GM04504 (cell line): ENCODE measurements at places on chromosomes 6 and 20.

GRCh38 chr6:170553534-170554012, 466 bp upstream of the PSMB1 start:
- DNase-seq, result no peak

DNA sequence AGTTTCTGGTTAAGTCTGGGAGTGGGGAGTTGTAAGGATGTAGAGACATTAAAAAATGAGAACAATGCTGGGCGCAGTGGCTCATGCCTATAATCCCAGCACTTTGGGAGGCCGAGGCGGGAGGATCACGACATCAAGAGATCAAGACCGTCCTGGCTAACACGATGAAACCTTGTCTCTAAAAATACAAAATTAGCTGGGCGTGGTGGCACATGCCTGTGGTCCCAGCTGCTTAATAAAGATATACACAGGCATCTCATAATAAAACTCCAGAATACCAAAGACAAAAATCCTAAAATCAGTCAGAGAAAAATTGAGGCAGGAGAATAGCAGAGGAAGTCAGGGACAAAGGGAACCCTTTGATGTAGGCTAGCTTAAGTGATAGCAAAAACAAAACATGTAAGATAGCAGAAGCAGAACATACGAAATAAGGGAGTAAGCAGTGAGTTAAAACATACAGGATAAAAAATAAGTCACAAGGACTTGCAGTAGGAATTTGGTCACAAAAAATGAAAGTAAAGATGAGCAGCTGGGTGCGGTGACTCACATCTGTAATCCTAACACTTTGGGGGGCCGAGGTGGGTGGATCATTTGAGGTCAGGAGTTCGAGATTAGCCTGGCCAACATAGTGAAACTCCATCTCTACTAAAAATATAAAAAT, 23.6 kb downstream of the DDX43 start:
- DNase-seq, result no peak

DNA sequence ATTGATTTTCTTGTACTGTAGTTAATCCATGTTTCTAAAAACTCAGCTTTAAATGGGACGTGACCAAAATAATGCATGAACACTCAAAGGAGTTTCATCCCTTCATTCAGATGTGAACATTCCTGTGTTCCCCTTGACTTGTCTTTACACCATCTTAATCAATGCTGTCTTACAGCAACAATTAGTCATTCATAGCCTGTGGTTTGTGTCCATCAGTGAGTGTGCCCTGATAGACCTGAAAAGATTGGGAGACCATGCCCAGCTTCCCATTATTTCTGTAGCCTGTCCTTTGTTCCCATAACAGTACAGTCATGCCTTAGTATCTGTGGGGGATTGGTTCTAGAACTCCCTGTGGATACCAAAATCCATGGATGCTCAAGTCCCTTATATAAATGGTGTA, 23.9 kb downstream of the NT5E start:
- no peak for DNase-seq

DNA sequence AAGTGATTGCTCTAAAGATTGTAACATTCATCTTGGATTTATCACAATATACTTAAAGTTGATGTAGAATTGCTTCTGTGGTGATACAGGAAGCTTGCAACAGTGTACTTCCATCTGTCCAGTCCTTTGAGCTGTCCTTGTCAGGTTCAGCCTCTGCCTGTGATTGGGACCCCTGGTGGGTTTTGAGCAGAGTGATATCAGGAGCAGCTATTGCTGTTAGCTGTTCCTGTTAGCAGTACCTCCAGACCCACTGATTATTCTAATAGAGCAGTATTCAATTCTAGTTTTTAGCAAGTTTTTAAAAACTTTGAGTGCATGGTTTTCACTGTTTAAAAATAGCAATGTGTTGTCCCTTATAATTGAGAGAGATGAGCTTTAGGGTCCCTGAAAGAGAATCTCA, 48.8 kb downstream of the TULP4 start:
- no peak for DNase-seq

DNA sequence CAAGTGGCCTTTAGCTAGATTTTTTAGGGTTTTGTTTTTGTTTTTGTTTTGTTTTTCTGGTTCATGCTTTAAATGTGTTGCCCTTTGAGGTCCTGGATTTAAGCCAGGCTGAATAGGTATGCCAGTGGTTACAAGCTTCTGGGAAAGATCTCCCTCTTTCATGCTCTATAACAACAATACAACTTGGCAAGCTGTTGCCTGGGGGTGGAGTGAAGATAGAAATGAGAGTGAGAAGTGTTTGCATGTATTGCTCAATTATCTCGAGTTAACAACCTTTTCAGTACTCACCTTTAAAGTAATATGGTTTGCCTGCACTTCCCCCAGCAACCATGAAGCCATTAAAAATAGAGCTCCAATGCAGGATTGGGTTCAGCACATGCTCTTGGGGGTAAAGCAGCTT, 19.2 kb upstream of the HAO1 start:
- no peak for DNase-seq

DNA sequence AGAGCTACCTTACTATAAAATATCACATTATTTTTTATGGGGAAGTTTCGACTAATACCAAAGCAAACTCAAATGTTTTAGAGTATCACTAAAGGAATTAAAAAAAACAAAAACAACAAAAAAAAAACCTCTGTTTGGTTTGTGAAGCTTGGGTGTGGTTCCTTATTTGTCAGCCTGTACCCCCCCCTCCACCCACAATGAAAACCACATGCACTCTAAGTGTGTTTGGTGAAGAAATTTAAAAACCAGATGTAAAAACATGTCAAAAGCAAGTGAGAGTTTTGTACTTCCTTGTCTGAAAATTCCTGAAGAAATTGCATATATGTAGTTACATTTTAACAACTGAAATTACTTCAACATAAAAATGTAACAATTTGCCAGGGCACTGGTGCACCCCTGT, 3.1 kb downstream of the STK38 start:
- peak; percentile 52 for DNase-seq

DNA sequence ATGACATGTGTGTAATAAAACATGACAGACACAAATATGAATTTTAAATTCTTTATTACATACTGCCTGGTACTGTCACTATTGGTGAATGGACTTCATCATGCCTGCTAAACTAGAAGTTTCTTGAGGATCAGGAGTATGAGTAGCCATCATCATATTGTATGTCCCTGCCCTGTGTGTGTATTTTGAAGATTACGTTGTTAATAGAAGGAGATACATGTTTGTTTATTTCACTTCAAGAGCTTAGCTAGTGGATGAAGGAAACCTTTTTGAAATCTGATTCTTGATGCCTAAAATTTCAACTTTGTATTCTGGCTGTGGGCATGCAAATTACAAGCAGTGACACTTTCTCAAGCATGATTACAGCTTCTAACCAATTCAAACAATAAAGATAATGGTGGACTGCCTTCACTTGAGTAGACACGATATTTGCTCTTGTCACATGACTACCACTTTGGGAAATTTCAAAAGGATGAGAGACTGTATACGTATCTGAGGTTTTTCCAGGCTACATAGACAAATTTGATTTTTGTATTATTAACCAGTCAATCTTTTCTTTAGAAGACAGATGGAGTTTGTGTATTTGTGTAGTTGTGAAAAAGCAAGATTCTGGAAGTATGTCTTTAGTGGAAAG, 3.5 kb downstream of the TBPL1 start:
- DNase-seq, result no peak

GRCh38 chr6:110949679-110950285, 8.7 kb upstream of the GTF3C6 start:
- DNase-seq, result no peak

DNA sequence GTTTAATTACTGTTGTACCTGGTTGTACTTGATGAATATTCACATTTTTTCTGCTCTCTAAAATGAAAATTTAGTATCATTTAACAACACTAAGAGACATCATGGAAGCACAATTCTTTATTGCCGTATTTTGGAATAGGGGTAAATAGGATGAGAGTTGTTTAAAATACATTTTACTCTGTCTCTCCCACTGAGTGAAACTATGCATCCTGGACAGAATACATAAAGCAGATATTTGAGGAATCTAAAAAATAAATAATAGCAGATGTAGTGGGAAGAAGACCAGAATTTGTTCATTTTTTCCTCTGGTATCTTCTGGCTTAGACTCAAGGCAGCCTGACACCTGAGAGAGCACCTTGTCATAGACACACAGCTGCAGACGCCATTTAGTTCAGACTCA, 119.1 kb upstream of the AHI1 start:
- DNase-seq, result no peak

DNA sequence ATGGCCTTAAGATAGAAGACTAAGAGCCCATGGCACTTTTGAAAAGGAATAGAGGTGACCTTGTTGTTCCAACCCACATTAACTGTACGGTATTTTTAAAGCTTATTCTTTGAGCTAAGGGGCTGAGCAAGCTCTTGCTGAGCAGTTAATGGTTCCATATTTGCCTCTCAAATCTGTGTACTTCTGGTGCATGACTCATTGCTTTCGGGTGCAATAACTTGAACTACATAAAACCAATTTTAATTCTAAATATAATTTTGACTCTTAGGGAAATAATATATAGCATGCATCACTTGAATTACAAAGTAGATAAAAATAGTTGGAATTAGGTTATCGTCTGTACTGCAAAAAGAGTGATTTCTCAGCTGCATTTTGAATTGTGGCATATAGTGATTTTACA, 348.1 kb upstream of the CITED2 start:
- no peak for DNase-seq

- DNase-seq, result no peak
Measured at GRCh38 chr6:137230547-137230946, 11.4 kb upstream of the IFNGR1 start.

DNA sequence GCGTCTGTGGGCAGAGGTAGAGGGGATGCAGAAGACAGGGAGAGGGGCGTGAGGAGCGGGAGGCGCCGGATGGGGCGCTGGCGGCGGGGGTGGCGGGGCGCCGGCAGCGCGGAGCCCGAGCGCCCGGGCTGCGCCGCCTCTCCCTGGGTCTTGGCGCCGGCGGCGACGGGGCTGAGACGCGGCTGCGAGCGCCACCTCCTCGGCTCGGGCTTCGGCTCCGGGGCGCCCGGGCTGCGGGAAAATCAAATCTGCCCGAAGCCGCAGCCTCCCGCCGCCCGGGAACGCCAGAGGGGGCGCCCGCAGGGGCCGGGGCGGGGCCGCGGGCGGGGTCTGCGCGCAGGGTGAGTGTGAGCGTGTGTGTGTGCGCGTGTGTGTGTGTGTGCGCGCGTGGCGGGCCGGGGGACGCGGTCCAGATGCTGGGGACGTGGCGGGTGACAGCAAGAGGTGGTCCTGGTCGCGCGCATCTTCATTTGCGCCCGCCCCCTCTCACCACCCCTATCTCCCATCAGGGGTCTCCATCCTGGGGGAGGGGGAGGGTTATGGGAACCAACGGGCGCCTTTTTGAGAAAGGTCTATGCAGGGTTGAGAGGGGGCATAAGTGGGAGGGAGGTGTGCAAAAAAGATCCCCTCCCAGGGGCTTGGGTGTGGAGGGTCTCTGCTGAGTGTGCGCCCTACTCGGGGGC, 646 bp upstream of the CPNE5 start:
- DNase-seq, result no peak

DNA sequence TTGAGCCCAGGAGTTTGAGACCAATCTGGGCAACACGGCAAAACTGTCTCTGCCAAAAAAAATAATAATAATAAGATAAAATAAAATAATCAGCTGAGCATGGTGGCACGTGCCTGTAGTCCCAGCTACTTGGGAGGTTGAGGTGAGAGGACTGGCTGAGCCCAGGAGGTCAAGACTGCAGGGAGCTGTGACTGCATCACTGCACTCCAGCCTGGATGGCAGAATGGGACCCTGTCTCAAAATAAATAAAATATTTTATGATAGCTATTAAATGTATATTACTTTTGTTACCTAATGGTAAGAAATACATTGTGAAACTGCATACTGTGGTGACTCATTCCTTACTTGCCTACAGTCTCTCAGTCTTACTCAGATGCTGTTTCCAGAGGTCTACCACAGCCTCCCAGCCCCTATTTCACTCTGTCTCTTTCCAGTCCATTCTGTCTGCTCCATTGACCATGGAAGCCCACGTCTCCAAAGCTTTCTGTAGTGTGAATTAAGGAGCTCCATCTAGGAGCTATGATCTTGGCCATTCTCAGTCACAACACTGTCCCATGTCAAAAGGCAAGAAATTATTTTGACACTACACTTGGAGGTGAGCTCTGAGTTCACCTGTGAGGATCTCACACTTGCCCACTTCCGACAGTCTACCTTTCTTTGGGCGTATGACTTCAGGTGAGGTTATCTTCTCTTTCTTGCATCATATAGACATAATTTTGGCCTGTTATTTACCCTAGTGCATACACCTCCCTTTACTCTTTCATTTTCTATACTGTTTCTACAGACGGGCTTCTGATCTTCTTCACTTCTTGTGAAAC, 22.4 kb upstream of the SNX9 start:
- DNase-seq, result no peak

GRCh38 chr6:147546501-147547368, 38.2 kb downstream of the SAMD5 start:
- DNase-seq, result no peak

GRCh38 chr6:89184344-89184743, 32.8 kb downstream of the GABRR1 start:
- no peak for DNase-seq

GRCh38 chr6:130944486-130944885, 117.3 kb downstream of the SMLR1 start:
- no peak for DNase-seq

DNA sequence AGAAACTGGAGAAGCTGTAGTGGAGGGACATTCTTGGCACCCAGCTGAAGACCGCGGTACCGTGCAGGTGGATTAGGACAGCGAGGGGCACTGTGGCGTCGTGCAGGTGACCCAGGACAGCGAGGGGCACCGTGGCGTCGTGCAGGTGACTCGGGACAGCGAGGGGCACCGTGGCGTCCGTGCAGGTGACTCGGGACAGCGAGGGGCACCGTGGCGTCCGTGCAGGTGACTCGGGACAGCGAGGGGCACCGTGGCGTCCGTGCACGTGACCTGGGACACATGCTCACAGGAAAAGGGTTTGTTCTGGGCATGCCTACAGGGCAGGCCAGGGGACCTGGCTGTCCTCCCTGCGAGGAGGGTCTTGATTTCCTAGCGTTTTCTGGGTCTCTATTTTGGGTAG, 29.2 kb upstream of the SMOC2 start:
- DNase-seq, result no peak

GRCh38 chr6:26103141-26103769, 16.0 kb downstream of the HFE start:
- DNase-seq, result no peak

- no peak for DNase-seq
Measured at GRCh38 chr6:147941143-147941542, 401.5 kb upstream of the SASH1 start.

DNA sequence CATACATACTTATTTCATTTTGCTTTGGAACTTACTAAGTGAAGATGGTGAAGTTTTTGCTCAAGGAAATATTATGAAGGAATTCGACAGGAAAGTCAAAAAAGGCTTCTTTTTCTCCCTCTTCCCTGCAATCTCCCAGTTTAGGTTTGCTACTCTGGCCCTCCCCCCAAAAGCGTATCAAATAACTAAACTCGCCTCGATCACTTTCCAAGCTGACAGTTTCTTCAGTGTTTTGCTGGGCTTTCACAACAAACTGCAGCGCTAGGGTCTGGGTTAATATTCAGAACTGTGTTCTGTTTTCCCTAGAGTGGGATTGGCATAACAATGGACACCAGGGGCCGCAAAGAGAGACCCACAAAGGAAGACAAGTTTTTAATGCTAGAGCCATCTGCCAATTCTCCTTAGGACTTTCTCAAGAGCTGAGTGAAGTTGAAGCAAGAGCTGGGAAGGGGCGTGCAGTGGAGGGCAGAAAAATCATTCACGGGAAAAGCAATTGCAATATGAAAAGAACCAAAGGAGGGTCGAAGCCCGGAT, 57.8 kb downstream of the ATP9A start:
- DNase-seq, result no peak

- DNase-seq, result peak; percentile 26
Measured at GRCh38 chr6:166078294-166078693, 89.4 kb downstream of the TBXT start.

GRCh38 chr6:14453712-14454472, 336.3 kb downstream of the CD83 start:
- no peak for DNase-seq
